ENCODE measurements at places on chromosomes 12 and 14. TPM values are rescaled to one million over a fixed set of nuclear protein-coding genes. Genes with fewer than 3 reads are reported as not detected.
A peak's percentile ranks its signal among the peaks of the same experiment; 100 is the strongest.

DNA sequence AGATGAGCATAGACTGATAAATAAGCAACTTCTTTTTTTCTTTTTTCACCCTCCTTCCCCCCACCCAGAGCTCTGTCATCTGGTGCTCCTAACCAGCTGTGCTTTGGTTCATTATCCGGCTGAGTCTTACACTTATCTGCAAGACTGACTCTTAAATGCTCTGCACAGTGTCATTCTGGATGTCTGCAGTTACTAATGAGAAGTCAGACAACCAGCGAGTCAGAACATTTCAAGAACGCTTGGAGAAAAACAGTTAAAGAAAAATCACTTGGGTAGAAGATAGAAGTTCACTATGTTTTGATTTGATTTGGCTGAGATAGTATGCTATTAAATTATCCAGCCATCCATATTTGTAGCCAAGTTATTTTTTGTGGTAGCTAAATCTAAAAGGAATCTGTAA is 328.9 kb upstream of the PRICKLE1 start:
- H3K27me3 ChIP-seq, result no peaks in the 10 kb centered on the region
- DNase-seq, result no peak
- H3K4me3 ChIP-seq, result no peak overlapping the region
- no peak overlapping the region for H3K27ac ChIP-seq
- H3K36me3 ChIP-seq, result no peaks in the 10 kb centered on the region

DNA sequence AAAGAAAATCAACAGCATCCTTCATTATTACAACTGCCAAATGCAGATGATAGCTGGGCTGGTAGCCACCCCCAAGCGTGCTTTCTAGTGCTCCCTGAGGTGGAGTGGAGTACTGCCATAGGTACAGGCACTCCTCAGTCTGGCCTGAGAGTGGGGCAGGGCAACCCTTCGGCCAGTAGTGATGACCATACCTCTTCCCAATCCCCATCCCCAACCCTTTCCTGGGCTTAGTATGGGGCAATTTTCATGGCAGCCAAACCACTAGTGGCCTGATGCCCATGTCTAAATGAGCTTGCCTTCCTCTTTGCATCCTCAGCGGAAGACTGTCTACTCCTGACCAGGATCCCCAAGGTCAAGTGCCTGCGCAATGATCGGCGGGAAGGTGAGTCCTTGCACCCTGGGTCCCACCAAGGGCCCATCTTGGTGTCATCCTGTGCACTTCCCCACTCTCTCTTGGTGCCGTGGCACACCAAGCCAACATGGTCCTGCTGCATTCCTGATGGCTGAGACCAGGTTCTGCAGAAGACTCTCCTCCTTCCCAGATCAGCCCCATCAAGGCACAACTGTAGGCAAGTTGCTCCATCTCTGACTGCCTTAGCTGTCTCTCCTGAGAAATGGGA is 65.8 kb downstream of the GALNT16 start:
- no peaks in the 10 kb centered on the region for H3K27me3 ChIP-seq
- H3K27ac ChIP-seq, result no peak overlapping the region
- DNase-seq, result no peak
- no peak overlapping the region for H3K4me3 ChIP-seq
- no peaks in the 10 kb centered on the region for H3K4me1 ChIP-seq

- H3K4me3 ChIP-seq, result no peak overlapping the region
- no peak for DNase-seq
- peaks cover 5% of the 10 kb centered on the region for H3K4me1 ChIP-seq
- no peaks in the 10 kb centered on the region for H3K27me3 ChIP-seq
Observed at GRCh38 chr14:75433631-75434071, 5.8 kb downstream of the JDP2 start.

DNA sequence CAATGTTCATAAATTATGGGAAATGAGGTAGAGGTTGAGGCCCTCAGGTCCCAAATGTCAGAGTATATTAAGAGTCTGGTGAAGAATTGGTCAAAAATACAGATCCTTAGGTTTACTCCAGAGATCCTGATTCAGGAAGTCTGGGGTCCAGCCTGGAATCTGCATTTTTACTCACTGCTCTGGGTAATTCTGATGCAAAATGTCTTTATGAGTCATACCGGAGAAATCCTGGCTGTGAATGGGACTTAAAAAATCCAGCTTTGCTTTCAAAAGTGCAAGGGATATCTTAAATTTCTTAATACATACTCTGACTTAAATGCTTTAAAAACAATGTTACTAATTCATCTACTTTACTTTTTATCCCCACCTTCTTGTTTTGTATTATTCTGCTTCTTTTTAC is 74.5 kb downstream of the FERMT2 start:
- H3K27me3 ChIP-seq, result no peaks in the 10 kb centered on the region
- H3K36me3 ChIP-seq, result no peaks in the 10 kb centered on the region
- DNase-seq, result no peak
- H3K4me1 ChIP-seq, result no peaks in the 10 kb centered on the region
- no peak overlapping the region for H3K27ac ChIP-seq

DNA sequence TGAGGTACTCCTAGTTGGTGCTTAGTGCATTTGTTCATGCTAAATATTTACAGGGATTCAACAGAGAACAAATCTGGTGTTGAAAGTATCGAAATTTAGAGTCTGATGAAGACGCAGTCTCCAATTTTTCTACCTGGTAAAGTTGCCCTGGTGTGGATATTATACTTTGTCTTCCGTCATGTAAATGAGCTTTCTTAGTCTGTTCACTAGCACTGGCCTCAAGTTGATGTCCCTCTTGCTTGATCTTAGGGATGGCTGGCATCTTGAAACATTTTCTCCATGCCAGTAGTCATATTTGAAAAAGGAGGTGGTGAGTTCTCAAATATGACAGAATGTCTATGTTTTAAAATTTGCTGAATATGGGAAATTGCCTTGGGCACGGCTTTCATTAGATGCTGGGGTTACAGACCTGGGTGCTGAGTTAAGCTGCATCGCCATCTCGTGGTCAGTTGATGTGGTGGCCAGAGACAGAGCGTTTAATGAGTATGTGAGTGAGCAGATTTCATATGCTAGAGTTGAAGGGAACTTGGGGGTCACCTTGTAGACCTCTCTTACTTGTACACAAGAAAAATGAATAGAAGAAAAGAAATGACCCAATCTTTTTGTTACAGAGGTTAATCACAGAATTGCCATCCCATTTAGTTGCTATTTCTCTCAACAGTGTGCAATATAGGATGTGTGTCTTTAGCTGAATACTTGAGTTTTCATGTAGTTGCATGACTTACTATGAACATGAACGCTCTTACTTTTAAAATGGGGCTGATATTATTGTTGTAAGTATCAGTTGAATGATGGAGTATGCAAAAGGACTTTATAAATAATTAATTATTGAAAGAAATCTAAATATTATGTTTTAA is 172.8 kb upstream of the DCN start:
- H3K36me3 ChIP-seq, result no peaks in the 10 kb centered on the region
- DNase-seq, result peak; percentile 38
- H3K4me1 ChIP-seq, result no peaks in the 10 kb centered on the region
- no peak overlapping the region for H3K4me3 ChIP-seq
- no peak overlapping the region for H3K27ac ChIP-seq
- H3K27me3 ChIP-seq, result no peaks in the 10 kb centered on the region

- H3K4me3 ChIP-seq, result peak overlapping the region; percentile 65
- H3K27me3 ChIP-seq, result no peaks in the 10 kb centered on the region
- peaks cover 23% of the 10 kb centered on the region for H3K4me1 ChIP-seq
- DNase-seq, result peak; percentile 45
- H3K36me3 ChIP-seq, result no peaks in the 10 kb centered on the region
Observed at GRCh38 chr12:123075646-123076171, 75.2 kb downstream of the PITPNM2 start.

DNA sequence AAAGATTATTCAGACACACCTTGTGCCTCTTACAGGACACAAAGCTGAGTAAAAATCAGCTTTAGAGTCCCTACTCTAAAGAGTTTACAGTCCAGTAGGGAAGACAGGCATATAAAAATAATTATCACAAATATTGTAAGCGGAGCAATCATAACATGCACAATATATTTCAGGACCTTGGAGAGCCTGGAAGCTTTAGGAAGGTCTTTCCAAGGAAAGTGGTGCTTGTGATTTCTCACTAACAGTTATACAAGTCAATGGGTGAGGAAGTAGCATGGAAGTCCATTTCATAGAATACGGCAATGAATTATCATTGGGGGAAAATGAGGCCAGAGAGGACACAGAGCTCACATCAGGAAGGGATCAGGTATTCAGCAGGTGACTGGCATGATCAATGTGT is 268.3 kb downstream of the C12orf50 start:
- no peaks in the 10 kb centered on the region for H3K4me1 ChIP-seq
- no peak overlapping the region for H3K4me3 ChIP-seq
- DNase-seq, result no peak
- H3K27me3 ChIP-seq, result no peaks in the 10 kb centered on the region

- H3K27me3 ChIP-seq, result no peaks in the 10 kb centered on the region
- no peaks in the 10 kb centered on the region for H3K4me1 ChIP-seq
- no peaks in the 10 kb centered on the region for H3K36me3 ChIP-seq
- DNase-seq, result no peak
- H3K27ac ChIP-seq, result no peak overlapping the region
- H3K4me3 ChIP-seq, result no peak overlapping the region
Observed at GRCh38 chr14:26811756-26812305, 214.0 kb upstream of the NOVA1 start.

GRCh38 chr12:108379823-108380222 is 40.7 kb upstream of the CMKLR1 start:
- DNase-seq, result no peak
- H3K27ac ChIP-seq, result no peak overlapping the region
- no peak overlapping the region for H3K4me3 ChIP-seq
- H3K27me3 ChIP-seq, result no peaks in the 10 kb centered on the region
- no peaks in the 10 kb centered on the region for H3K4me1 ChIP-seq

DNA sequence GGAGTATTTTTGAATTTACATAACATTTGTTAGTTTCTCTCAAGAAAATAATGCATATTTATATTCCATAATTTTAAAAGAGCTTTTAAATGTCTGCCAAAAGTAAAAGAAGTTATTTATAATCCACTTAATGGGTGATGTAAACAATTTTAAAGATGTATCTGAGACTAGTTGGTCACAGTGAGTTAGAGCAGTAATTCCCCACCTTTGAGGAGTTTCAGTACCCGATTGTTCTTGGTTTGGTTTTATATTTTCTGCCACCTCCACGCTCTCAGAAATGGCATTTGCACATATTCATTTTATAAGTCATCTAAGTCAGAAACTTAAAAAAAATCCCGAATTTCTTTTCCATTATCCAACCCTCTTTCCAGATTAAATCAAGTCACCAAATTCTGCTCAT is 153.2 kb downstream of the SLC35F4 start:
- H3K27ac ChIP-seq, result no peak overlapping the region
- H3K36me3 ChIP-seq, result no peaks in the 10 kb centered on the region
- H3K4me1 ChIP-seq, result no peaks in the 10 kb centered on the region
- no peaks in the 10 kb centered on the region for H3K27me3 ChIP-seq

GRCh38 chr12:57190037-57190436 is 26.6 kb upstream of the NXPH4 start:
- H3K4me1 ChIP-seq, result no peaks in the 10 kb centered on the region
- peaks cover 5% of the 10 kb centered on the region for H3K36me3 ChIP-seq
- H3K27ac ChIP-seq, result no peak overlapping the region
- H3K27me3 ChIP-seq, result no peaks in the 10 kb centered on the region
- no peak overlapping the region for H3K4me3 ChIP-seq
- no peak for DNase-seq

DNA sequence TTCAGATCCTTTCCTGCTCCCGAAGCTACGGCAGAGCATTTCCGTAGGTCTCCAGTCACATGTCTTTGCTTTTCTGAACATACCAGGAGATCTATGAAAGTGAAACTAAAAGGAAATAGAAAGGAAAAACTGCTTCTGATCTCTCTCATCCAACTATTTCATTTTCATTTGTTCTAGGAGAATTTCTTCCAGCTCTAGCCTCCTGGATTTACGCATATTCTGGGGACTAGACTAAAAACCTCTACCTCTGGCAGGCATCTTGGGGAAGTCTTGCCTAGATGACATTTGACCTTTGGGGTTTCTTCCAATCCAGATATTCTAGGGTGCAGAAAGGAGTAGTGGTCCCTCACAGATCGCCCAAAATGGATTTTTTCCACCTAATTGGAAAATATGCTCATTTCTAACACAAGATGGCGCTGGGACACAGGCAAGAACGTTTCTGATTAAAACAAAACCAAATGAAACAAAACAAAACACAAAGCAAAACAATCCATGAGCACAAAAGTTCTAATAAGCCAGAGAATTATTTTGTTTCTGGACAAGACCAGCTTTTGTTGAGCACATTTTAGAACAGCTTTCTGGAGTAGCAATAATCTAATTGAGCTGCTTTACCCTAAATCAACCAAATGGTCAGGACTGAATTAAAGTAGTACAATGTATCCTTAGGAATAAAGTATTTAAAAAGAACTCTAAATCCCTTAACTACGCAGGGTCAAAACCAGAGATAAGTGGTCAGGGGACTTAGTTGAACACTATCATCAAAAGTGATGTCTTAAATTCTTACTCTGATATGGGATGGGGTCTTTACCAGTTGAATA is 12.3 kb upstream of the PARP11 start:
- no peaks in the 10 kb centered on the region for H3K36me3 ChIP-seq
- peak; percentile 75 for DNase-seq
- no peak overlapping the region for H3K27ac ChIP-seq
- H3K27me3 ChIP-seq, result no peaks in the 10 kb centered on the region
- H3K4me3 ChIP-seq, result no peak overlapping the region

DNA sequence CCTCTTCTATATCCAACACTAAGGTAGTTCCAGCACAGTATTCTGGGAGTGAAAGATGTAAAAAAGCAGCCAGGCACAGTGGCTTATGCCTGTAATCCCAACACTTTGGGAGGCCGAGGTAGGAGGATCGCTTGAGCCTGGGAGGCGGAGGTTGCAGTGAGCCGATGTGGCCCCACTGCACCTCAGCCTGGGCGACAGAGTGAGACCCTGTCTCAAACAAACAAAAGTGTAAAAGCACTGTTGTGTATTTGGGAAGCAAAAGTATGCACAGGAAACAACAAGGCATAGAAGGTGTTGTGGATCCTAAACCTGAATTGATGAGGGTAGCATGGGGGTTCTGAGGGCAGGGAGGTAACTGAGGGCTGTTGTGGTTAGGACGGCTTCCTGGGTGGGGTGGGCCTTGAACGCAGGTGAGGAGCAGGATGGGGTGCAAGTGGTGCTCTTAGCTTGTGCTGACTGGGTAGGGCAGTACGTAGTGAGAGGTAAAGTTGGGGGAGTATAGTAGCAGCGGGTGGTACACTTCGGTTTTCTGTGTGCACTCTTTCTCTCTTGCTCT is 64.2 kb downstream of the RASSF3 start:
- no peaks in the 10 kb centered on the region for H3K27me3 ChIP-seq
- H3K4me1 ChIP-seq, result peaks cover 87% of the 10 kb centered on the region
- H3K36me3 ChIP-seq, result no peaks in the 10 kb centered on the region

DNA sequence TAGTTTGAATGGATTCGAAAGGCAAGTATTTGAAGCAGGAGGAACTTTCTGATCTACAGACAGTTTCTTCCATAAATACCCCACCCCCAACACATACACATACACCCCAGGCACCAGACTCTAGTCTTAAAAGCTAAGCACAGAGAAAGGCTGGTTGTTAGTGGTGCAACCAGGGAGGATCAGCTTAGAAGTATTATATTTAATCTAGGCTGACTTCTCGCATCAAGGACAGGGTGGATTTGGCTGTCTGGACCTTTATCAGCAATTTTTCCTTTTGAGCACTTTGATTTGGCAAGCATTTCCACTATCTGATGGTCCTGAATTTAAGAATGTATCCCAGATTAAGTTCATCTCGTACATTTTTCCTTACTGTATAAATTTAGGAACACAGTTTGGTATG is 1489.8 kb upstream of the FLRT2 start:
- no peak overlapping the region for H3K4me3 ChIP-seq
- H3K27ac ChIP-seq, result no peak overlapping the region

SOAT2 gene
- 0.56 TPM for total RNA-seq

All from naive thymus-derived CD4-positive, alpha-beta T cell (primary cell).